LHCN-M2 (cell line): ENCODE measurements at places on chromosomes 1 and 21. TPM values are rescaled to one million over a fixed set of nuclear protein-coding genes. Genes with fewer than 3 reads are reported as not detected.

Gene OLFML3
- total RNA-seq: 583 and 771 TPM in 2 replicates

Gene LAX1
- total RNA-seq: not detected in 2 replicates

Gene FAM163A
- not detected in 2 replicates for total RNA-seq

Gene OR2T6
- not detected in 2 replicates for total RNA-seq

Gene ARHGAP30
- not detected in 2 replicates for total RNA-seq

Gene CLIC6
- total RNA-seq: not detected in 2 replicates

Gene CFAP57
- total RNA-seq: not detected in 2 replicates

Gene DMRTA2
- not detected in 2 replicates for total RNA-seq

Gene BGLAP
- total RNA-seq: 2.0 and 4.3 TPM in 2 replicates

Gene PDE4B
- 6.0 and 6.8 TPM in 2 replicates for total RNA-seq

Gene CHD5
- total RNA-seq: 0.06 TPM in 1 of 2 replicates, not detected in the other

Gene OR2T33
- not detected in 2 replicates for total RNA-seq

Gene NBPF26
- 31.9 and 37.0 TPM in 2 replicates for total RNA-seq

Gene DHRS3
- 1.4 and 1.6 TPM in 2 replicates for total RNA-seq

Gene CSMD2
- total RNA-seq: not detected in 2 replicates

Gene HSD3B2
- total RNA-seq: not detected in 2 replicates

Gene TIE1
- 0.11 and 0.58 TPM in 2 replicates for total RNA-seq

Gene TPTE
- total RNA-seq: not detected in 2 replicates

Gene VWA5B1
- total RNA-seq: not detected in 2 replicates

Gene KLHL21
- 46.8 and 51.2 TPM in 2 replicates for total RNA-seq

Gene COL8A2
- total RNA-seq: 0.11 and 0.26 TPM in 2 replicates
